ENCODE measurements at places on chromosomes 11 and 22. TPM values are rescaled to one million over a fixed set of nuclear protein-coding genes. Genes with fewer than 3 reads are reported as not detected.

- no peak for DNase-seq
- no peaks in the 10 kb centered on the region for H3K4me1 ChIP-seq
- no peaks in the 10 kb centered on the region for H3K36me3 ChIP-seq
- H3K4me3 ChIP-seq: no peak overlapping the region
Measured at GRCh38 chr11:112694813-112695212, 266.4 kb upstream of the NCAM1 start.

- peaks cover 2% of the 10 kb centered on the region for H3K27me3 ChIP-seq
- peak overlapping the region; percentile 90 for H3K4me3 ChIP-seq
- H3K36me3 ChIP-seq: no peaks in the 10 kb centered on the region
- H3K4me1 ChIP-seq: peaks cover 25% of the 10 kb centered on the region
- peak overlapping the region; percentile 82 for H3K27ac ChIP-seq
Measured at GRCh38 chr11:16613512-16614381, 124.7 kb upstream of the C11orf58 start.

GRCh38 chr11:27861706-27862430 lies 161.6 kb upstream of the BDNF start:
- no peak overlapping the region for H3K4me3 ChIP-seq
- H3K4me1 ChIP-seq: peaks cover 6% of the 10 kb centered on the region
- no peaks in the 10 kb centered on the region for H3K36me3 ChIP-seq

- H3K27ac ChIP-seq: no peak overlapping the region
- no peaks in the 10 kb centered on the region for H3K27me3 ChIP-seq
- no peak overlapping the region for H3K4me3 ChIP-seq
- H3K36me3 ChIP-seq: peaks cover 26% of the 10 kb centered on the region
Measured at GRCh38 chr11:61279934-61280659, 15.0 kb downstream of the VWCE start.

DNA sequence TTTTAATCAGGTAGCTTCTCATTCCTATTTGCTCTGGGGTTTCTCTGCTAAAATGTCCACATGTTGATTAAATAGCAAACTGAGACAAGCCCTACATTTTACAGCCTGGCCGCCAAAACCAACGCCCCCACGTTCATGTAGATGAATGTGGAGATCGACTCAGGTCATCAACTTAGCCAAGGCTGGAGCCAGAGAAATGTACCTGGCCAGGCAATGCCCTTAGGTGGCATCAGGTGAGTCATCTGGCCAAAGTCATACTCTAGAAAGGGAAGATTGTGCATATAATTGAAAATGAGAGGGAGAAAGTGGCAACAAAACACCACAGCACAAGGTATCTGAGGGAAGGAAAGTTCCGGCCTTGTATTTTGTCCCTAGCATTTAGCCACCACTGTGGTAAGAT lies 37.1 kb upstream of the CCDC89 start:
- H3K36me3 ChIP-seq: peaks cover 5% of the 10 kb centered on the region
- DNase-seq: no peak

DNA sequence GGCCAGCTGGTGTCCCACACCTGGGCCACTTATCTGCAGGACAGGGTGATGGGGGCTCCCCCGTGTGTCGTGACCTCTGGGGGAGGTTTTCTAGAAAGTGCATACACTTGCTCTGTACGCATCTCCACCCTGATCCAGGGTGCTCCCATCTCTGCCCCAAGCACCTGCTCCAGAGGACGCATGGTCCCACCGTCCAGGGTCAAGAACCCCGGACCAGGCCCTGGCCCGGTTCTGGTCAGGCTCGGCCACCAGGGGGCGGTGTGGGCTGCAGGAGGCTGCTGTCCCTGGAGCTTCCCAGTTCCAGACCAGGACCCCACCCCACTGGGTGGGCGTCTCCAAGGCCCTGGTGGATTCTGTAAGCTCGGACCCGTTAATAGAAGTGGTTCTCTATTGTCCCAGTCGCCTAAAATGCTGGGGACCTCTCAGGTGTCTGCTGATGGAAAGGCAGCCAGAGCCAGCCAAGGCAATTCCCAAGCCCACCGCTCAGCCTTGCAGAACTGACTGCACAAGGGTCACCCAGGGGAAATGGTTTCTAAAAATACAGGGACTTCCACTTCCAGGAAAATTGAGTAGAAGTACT lies 34.7 kb upstream of the SEPTIN5 start:
- no peak overlapping the region for H3K27ac ChIP-seq
- DNase-seq: peak; percentile 81
- H3K27me3 ChIP-seq: peaks cover 5% of the 10 kb centered on the region

DNA sequence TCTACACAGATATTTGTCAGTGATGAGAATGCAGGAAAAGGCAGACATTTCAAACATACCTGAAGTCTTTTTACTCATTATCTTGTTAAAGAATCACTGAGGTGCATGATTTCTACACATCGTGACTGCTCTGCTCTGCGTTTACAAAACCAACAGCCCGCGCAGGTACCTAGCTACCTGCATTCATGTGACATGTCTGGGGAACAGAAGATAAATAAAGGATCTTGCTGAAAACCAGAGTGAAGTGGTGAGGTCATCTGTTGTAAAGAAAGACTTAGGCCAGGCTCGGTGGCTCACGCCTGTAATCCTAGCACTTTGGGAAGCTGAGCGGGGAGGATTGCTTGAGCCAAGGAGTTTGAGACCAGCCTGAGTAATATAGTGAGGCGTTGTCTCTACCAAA lies 15.7 kb downstream of the ASPHD2 start:
- no peaks in the 10 kb centered on the region for H3K4me1 ChIP-seq
- H3K4me3 ChIP-seq: no peak overlapping the region
- H3K27ac ChIP-seq: no peak overlapping the region
- no peak for DNase-seq

- no peaks in the 10 kb centered on the region for H3K4me1 ChIP-seq
- no peak overlapping the region for H3K4me3 ChIP-seq
- H3K27me3 ChIP-seq: peaks cover 53% of the 10 kb centered on the region
- no peak for DNase-seq
- no peak overlapping the region for H3K27ac ChIP-seq
- no peaks in the 10 kb centered on the region for H3K36me3 ChIP-seq
Measured at GRCh38 chr11:43567396-43567975, 113.1 kb upstream of the HSD17B12 start.

DNA sequence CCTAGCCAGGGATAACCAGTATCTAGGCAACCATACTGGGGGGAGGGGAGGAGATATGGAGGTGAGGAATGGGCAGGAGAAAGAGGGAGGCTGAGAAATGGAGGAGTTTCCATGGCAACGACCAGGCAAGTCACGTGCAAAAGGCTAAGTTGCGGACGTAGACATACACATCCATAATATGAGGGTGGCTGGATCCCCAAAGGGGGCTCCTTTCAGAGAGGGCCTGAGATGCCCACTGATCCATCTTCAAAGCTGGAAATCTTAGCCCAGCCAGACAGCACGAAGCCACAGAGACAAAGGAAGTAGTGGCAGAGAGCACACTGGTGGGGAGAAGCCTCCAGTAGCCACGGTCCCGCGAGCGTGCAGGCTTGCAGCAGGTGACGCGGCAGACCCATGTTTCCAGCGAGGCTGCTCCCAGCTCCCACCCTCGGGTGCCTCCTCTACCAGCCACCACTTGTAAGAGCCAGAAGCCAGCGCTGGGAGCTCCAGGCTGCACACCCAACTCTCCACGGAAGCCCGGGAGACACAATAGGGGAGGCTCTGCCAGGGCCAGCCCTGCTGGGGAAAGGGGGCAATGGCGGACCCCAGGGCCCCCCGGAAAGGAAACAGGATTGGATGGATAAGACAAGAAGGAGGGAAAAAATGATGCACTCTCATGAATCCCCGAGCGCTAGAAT lies 938 bp downstream of the FXYD6 start:
- no peaks in the 10 kb centered on the region for H3K36me3 ChIP-seq
- no peak overlapping the region for H3K27ac ChIP-seq
- H3K4me3 ChIP-seq: peak overlapping the region; percentile 80
- peaks cover 51% of the 10 kb centered on the region for H3K27me3 ChIP-seq
- DNase-seq: no peak

DNA sequence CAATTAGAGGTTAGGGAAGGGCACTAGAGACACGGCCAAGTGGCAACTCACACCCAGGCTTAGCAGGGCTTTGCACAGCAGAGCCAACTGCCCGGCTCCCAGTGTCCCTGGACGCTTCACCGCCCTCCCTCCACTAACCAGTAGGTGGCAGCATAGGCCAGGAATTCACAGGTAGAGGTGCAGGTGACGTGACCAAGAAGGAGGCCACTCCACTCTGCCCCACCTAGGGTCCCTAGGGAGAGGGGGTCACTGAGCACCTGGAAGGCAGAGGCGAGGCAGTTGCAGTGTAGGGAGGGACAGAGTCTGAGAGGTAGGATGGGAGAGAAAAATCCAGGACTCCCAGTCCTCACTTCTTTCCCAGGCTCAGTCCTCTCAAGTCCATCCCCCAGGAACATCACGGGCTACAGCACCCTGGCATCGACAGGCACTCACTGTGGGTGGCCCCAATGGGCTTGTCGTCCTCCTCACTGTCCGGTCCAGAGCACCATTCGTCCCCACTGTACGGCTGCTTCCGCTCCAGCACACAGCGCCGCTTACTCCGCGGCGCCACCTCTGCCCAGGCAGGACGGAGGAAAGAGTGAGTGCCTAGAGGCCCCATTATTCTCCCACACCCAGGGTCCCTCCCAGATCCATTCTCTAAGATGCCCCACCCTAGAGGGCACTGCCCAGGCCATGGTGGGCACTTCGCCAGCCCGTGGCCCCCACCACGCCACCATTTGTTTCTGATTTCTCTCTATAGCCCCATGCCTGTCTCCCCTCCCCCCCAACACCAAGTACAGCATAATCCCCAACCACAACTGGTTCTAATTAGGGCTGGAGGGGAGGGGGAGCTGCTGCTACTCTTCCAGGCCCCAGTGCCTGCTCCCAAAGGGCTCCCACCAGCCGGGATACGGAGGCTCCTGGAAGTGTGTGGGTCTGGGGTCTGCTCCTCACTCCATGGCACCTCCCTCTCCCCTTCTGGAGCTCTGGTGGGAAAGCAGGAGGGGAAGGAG lies 18.4 kb downstream of the BCL9L start:
- peak; percentile 92 for DNase-seq
- H3K36me3 ChIP-seq: peaks cover 11% of the 10 kb centered on the region
- peak overlapping the region; percentile 92 for H3K27ac ChIP-seq

DNA sequence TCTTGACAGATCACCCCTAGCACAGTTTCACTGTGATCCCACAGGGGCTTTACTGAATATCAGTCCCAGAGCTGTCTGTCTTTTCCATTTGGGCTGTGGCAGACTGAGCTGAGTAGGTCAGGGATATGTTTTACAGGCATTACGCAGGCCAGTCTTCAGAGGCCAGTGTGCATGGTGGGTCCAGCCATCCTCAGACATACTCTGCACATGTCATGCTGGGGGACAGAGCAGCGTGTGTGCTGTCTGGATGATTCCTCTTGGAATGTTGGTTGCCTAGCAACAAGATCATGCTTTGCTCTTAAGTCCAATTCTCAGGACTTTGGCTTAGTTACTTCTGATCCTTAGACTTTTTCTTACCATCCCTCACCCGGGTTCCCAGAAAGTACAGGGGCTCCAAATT lies 736.5 kb downstream of the DLG2 start:
- H3K27me3 ChIP-seq: peaks cover 7% of the 10 kb centered on the region
- H3K36me3 ChIP-seq: no peaks in the 10 kb centered on the region
- no peaks in the 10 kb centered on the region for H3K4me1 ChIP-seq
- no peak for DNase-seq
- no peak overlapping the region for H3K4me3 ChIP-seq

DNA sequence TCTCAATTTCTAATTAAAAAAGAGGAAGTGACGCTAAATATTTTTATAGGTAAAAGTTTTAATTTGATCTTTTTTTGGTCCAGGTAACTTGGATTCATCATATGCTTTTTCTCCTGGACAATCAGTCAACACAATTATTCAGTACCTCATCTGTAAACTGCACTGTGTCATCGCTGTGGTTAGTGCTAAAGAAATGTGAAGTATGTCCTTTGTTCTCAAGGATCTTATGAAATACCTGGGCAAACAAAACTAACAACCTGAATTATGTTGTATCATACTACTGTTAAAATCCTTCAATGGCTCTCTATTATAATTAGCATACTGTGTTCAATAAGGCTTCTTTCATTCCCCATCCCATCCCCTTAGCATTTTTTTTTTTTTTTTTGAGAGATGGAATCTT lies 19.9 kb upstream of the SCN3B start:
- no peak for DNase-seq
- H3K27me3 ChIP-seq: peaks cover 14% of the 10 kb centered on the region
- no peaks in the 10 kb centered on the region for H3K36me3 ChIP-seq
- no peaks in the 10 kb centered on the region for H3K4me1 ChIP-seq

GRCh38 chr11:61120706-61121191 lies 18.5 kb downstream of the CD5 start:
- no peaks in the 10 kb centered on the region for H3K36me3 ChIP-seq
- H3K4me3 ChIP-seq: no peak overlapping the region
- H3K4me1 ChIP-seq: no peaks in the 10 kb centered on the region
- no peak overlapping the region for H3K27ac ChIP-seq
- H3K27me3 ChIP-seq: peaks cover 2% of the 10 kb centered on the region

DNA sequence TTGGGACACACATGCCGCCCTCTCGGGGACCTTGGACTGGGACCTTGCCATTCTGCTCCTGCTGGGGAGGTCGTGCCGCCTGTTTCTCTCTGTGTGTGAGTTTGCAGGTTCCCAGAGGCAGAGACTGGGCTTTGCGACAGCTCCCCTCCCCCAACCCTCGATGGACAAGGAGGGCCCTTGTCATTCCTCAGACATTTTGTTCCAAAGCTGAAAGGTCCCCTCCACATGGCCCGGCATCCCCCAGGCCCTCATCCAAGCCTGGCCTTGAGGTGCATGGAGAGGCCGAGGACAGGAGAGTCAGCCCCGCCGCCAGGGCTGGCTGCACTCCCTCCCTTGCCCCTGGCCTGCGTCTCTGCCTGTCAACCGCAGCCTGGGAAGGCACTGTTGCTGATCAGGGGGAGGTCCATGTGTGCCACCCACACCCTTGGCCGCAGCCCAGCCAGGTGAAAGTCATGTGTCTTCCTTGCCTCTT lies 25.6 kb downstream of the FADS2 start:
- H3K4me3 ChIP-seq: no peak overlapping the region
- H3K27me3 ChIP-seq: no peaks in the 10 kb centered on the region
- H3K27ac ChIP-seq: no peak overlapping the region
- H3K4me1 ChIP-seq: no peaks in the 10 kb centered on the region

GRCh38 chr11:12272821-12273617 lies 104.4 kb upstream of the PARVA start:
- H3K36me3 ChIP-seq: no peaks in the 10 kb centered on the region
- H3K27me3 ChIP-seq: no peaks in the 10 kb centered on the region
- no peak overlapping the region for H3K4me3 ChIP-seq

- no peaks in the 10 kb centered on the region for H3K4me1 ChIP-seq
- no peaks in the 10 kb centered on the region for H3K36me3 ChIP-seq
- no peak overlapping the region for H3K4me3 ChIP-seq
- H3K27me3 ChIP-seq: peaks cover 4% of the 10 kb centered on the region
- no peak overlapping the region for H3K27ac ChIP-seq
Measured at GRCh38 chr11:81165164-81165563, 1568.5 kb downstream of the FAM181B start.

- H3K27me3 ChIP-seq: no peaks in the 10 kb centered on the region
- H3K27ac ChIP-seq: peak overlapping the region; percentile 65
- H3K4me3 ChIP-seq: no peak overlapping the region
- H3K4me1 ChIP-seq: peaks cover 71% of the 10 kb centered on the region
- DNase-seq: no peak
Measured at GRCh38 chr11:27390318-27391295, 27.6 kb upstream of the CCDC34 start.

Gene TRABD
- 20.5 TPM for total RNA-seq

Gene RASD2
- 0.27 TPM for total RNA-seq

Gene NOL12
- total RNA-seq: 18.7 TPM

Gene OR6Q1
- not detected for total RNA-seq

Gene LSP1
- total RNA-seq: 7.4 TPM

Gene KDM4E
- not detected for total RNA-seq

Gene YPEL1
- 6.0 TPM for total RNA-seq

Data from chondrocyte (in vitro differentiated cells).